HT-29 (cell line): ENCODE measurements at places on chromosomes 2 and 18.

GRCh38 chr2:234368861-234369261 lies 128.0 kb downstream of the ARL4C start:
- peak; percentile 45 for DNase-seq

GRCh38 chr2:177460973-177461585 lies 68.5 kb downstream of the AGPS start:
- no peak for DNase-seq

GRCh38 chr18:12694032-12694431 lies 8.5 kb downstream of the CEP76 start:
- DNase-seq, result peak; percentile 91

DNA sequence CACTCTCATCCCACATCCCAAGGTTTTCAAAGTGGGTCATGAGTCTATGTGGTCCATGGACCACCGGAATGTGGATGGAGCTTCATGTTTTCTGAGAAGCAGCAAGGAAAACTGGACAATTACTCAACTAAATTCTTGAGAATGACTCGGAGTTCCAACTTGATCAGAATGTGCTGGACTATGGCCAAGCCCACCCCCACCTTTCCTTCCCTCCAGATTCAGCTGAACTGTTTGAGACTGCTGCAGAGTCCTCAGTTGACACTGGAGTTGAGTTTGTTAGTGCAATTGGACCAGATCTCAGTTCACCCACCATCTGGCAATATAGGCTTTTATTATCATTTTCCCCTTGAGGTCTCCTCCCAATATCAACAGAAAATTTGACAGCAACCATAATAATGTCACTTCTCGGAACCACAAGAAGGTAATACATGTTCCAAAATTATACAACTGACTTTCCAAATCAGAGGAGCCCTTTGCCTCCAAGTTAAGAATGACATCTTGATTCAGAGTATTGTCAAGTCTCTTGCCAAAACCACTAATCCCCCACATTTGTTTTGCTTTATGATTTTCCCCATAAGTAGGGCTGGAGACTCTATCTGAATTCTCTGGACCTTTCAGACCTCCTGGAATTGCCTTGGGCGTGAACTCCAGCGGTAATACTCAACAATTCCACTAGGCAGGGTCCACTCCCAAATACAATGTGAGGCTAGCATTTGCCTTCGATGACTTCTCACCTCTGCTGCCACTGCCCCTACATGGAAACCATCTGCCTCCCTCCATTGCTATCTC lies 8.8 kb downstream of the COL4A4 start:
- no peak for DNase-seq

- DNase-seq, result no peak
Observed at GRCh38 chr2:21804151-21804550, 680.4 kb downstream of the TDRD15 start.
